ENCODE measurements at places on chromosomes 12 and 14.

- H3K4me3 ChIP-seq: no peak overlapping the region
- no peak overlapping the region for H3K27ac ChIP-seq
- no peaks in the 10 kb centered on the region for H3K36me3 ChIP-seq
These were observed 320.8 kb upstream of the FAR2 start for GRCh38 chr12:28828318-28828717.

DNA sequence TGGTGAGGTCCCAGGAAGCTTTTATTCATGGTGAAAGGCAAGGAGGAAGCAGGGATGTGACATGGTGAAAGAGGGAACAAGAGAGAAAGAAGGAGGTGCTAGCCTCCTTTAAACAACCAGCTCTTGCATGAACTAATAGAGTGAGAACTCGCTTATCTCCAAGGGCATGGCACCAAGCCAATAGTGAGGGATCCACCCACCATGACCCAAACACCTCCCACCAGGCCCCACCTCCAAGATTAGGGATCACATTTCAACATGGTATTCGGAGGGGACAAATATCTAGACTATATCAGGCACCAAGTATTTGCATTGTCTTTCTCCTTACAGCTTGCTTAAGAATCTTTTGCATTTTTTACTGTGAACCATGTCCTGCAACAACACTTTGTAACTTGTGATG lies 91.9 kb upstream of the DHRS4 start:
- H3K27ac ChIP-seq: no peak overlapping the region
- H3K36me3 ChIP-seq: no peaks in the 10 kb centered on the region
- peaks cover 20% of the 10 kb centered on the region for H3K27me3 ChIP-seq
- no peaks in the 10 kb centered on the region for H3K4me1 ChIP-seq
- no peak overlapping the region for H3K4me3 ChIP-seq
- DNase-seq: no peak

GRCh38 chr12:6347367-6348338 lies 5.8 kb upstream of the TNFRSF1A start:
- no peaks in the 10 kb centered on the region for H3K36me3 ChIP-seq
- H3K4me1 ChIP-seq: peaks cover 40% of the 10 kb centered on the region
- no peaks in the 10 kb centered on the region for H3K27me3 ChIP-seq
- no peak overlapping the region for H3K27ac ChIP-seq

- no peak for DNase-seq
- peaks cover 67% of the 10 kb centered on the region for H3K4me1 ChIP-seq
- peaks cover 29% of the 10 kb centered on the region for H3K36me3 ChIP-seq
- H3K27ac ChIP-seq: peak overlapping the region; percentile 59
- no peaks in the 10 kb centered on the region for H3K27me3 ChIP-seq
- H3K4me3 ChIP-seq: no peak overlapping the region
These were observed 455.8 kb downstream of the PCNX1 start for GRCh38 chr14:71362920-71363584.

GRCh38 chr12:132907216-132907615 lies 19.8 kb upstream of the CHFR start:
- DNase-seq: no peak
- H3K4me3 ChIP-seq: peak overlapping the region; percentile 18
- peaks cover 25% of the 10 kb centered on the region for H3K4me1 ChIP-seq
- no peak overlapping the region for H3K27ac ChIP-seq
- peaks cover 30% of the 10 kb centered on the region for H3K36me3 ChIP-seq

GRCh38 chr14:99348816-99349614 lies 77.0 kb upstream of the BCL11B start:
- H3K4me1 ChIP-seq: no peaks in the 10 kb centered on the region
- no peaks in the 10 kb centered on the region for H3K36me3 ChIP-seq
- H3K4me3 ChIP-seq: no peak overlapping the region
- no peak for DNase-seq
- H3K27ac ChIP-seq: peak overlapping the region; percentile 38

- H3K27me3 ChIP-seq: no peaks in the 10 kb centered on the region
- H3K27ac ChIP-seq: no peak overlapping the region
- H3K36me3 ChIP-seq: no peaks in the 10 kb centered on the region
- H3K4me3 ChIP-seq: no peak overlapping the region
- no peak for DNase-seq
These were observed 1248.3 kb upstream of the USP15 start for GRCh38 chr12:61011767-61012423.

GRCh38 chr12:42729535-42729900 lies 140.0 kb upstream of the PRICKLE1 start:
- no peak overlapping the region for H3K27ac ChIP-seq
- H3K4me1 ChIP-seq: no peaks in the 10 kb centered on the region
- H3K4me3 ChIP-seq: no peak overlapping the region
- H3K27me3 ChIP-seq: no peaks in the 10 kb centered on the region

DNA sequence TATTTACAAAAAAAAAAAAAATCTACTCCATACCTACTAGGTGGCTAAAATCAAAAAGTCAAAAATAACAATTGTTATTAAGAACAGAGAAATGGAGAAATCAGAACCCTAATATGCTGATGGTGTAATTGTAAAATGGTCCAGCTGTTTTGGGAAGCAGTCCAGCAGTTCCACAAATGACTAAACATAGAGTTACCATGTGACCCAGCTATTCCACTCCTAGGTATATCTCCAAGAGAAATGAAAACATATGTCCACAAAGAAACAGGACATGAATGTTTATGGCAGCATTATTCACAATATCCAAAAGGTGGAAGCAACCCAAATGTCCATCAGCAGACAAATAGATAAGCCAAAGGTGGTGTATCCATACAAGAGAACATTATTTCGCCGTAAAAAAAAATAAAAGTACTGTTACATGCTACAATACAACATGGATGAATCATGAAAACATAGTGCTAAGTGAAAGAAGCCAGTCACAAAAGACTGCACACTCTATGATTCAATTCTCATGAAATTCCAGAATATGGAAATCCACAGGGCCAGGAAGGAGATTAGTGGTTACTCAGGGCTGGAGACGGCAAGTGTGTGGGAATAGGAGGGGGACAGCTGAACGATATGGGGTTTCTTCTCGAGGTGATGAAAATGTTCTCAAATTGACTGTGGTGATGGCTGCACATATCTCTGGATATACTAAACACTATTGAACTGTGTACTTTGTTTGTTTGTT lies 9.1 kb upstream of the DPF3 start:
- peaks cover 2% of the 10 kb centered on the region for H3K4me1 ChIP-seq
- no peaks in the 10 kb centered on the region for H3K36me3 ChIP-seq
- H3K27ac ChIP-seq: no peak overlapping the region
- no peak for DNase-seq

- no peak overlapping the region for H3K27ac ChIP-seq
- no peaks in the 10 kb centered on the region for H3K4me1 ChIP-seq
- DNase-seq: no peak
- H3K36me3 ChIP-seq: no peaks in the 10 kb centered on the region
- H3K4me3 ChIP-seq: no peak overlapping the region
These were observed 32.0 kb upstream of the FGD4 start for GRCh38 chr12:32367381-32367780.

GRCh38 chr12:108711489-108712164 lies 19.7 kb downstream of the CORO1C start:
- no peaks in the 10 kb centered on the region for H3K27me3 ChIP-seq
- DNase-seq: no peak
- H3K27ac ChIP-seq: no peak overlapping the region
- H3K36me3 ChIP-seq: no peaks in the 10 kb centered on the region

DNA sequence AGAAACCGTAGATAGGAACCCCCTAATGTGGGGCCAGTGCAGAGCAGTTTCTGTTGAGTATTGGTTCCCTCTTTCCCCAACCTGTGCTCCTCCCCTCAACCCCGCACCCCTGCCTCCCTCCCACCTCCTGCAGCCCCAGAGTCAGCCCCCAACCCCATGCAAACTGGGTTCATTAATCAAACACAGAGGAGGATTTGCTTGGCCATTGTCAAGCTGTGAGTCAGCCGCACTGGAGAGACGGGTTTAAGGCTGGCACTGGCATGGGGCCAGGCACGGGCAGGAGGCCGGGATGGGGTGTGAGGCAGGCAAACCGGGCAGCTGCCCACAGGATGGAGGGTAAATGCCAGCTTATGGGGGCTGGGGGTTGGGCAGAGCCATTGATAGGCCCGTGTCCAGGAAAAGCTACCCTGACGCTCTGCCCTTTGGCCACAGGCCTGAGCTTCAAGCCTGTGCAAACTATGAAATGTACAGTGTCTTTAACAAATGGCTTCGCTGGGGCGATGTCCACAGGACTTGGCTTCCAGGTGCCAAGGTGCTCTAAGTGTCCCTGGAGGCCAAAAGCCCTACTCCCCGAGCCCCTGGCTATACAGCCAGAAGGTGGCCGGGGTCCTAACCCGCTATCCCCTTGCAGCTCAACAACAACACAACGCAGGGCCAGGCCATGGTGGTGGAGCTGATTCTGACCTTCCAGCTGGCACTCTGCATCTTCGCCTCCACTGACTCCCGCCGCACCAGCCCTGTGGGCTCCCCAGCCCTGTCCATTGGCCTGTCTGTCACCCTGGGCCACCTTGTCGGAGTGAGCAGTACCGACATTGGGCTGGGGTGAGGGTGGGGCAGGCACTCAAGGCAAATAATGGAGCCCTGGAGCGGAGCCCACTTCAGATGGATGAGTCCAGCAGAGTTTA lies 1.4 kb downstream of the AQP5 start:
- H3K36me3 ChIP-seq: no peaks in the 10 kb centered on the region
- peaks cover 11% of the 10 kb centered on the region for H3K4me1 ChIP-seq
- H3K27ac ChIP-seq: no peak overlapping the region
- peaks cover 73% of the 10 kb centered on the region for H3K27me3 ChIP-seq
- DNase-seq: no peak
- H3K4me3 ChIP-seq: no peak overlapping the region

GRCh38 chr14:38929416-38929815 lies 173.6 kb downstream of the SEC23A start:
- peaks cover 11% of the 10 kb centered on the region for H3K27me3 ChIP-seq
- H3K4me1 ChIP-seq: no peaks in the 10 kb centered on the region
- H3K4me3 ChIP-seq: no peak overlapping the region
- no peak for DNase-seq
- H3K36me3 ChIP-seq: no peaks in the 10 kb centered on the region
- H3K27ac ChIP-seq: no peak overlapping the region

DNA sequence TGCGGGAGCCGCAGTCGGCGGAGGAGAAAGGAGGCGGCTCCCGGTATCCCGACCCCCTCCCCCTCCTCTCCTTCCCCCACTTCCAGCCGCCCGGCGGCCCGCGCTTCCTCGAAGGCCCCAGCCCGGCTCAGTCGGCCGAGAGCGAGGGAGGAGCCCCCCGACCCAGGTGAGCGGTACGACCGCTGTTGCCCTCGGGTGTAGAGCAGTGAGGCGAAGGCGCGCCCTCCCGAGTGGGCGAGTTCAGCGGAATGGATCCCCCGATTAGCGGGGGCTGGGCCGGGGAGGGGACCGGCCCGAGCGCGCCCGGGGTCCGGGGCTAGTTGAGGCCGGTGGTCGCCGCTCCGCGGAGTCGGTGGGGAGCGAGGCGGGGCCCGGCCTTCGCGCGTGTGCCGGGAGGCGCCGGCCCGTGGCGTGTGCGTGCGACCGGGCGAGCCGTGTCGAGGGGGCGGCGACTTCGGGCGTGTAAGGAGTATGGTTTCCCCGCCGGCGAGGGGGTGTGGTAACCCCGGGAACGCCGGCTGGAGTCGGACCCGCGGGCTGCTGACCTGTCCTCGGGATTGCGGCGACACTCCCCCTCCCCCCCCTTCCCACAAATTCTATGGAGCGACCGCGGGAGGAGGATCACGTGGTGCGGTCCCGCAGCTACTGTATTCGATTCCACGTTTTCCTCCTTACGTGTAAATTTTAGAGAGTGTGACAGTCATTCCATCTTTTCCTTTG lies 501 bp downstream of the RIMKLB start:
- H3K4me1 ChIP-seq: peaks cover 23% of the 10 kb centered on the region
- DNase-seq: no peak
- H3K27me3 ChIP-seq: peaks cover 3% of the 10 kb centered on the region
- H3K27ac ChIP-seq: peak overlapping the region; percentile 88

DNA sequence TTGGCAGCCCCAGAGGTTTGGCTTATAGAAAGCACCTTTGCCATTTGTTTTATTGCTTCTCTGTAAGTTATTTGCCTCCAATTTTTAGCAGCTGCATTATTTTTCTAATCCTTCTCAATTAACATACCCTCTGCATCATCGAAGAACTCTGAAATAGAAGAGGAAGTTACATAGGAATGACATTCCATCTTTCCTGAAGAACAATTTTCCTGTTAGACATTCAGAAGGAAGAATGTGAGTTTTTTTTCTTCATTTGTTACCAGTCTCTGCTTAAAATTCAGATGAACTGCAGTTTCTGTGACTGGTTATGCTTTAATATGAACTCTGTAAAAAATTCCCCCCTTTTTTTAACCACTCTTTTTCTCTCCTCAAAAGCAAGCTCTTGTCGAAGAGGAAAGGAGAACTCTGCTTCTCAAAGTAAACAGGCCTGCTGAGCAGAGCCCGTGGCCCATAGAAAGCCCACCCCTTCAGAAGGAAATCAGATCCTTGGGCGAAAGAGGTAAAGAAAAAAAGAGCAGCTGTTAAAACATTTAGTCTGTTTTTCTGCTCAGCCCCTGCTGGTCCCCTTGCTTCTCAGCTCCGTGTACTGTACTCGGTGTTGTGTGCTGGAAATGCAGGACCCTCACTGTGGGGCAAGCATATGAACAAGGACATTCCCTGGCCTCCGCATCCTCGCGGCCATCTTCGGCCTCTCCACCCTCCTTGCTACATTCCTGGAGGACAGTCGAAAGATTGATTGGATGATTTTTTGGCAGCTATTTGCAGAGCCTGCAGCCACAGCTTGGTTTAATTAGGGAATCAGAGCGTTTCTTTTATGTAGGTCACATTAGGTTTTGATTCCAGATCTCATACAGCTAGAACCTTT lies 164.4 kb upstream of the LRIG3 start:
- no peak overlapping the region for H3K4me3 ChIP-seq
- peaks cover 5% of the 10 kb centered on the region for H3K27me3 ChIP-seq
- no peak overlapping the region for H3K27ac ChIP-seq
- no peak for DNase-seq
- H3K36me3 ChIP-seq: no peaks in the 10 kb centered on the region

GRCh38 chr14:21652209-21652808 lies 1.3 kb upstream of the OR4E2 start:
- H3K36me3 ChIP-seq: no peaks in the 10 kb centered on the region
- H3K27ac ChIP-seq: no peak overlapping the region
- H3K27me3 ChIP-seq: peaks cover 26% of the 10 kb centered on the region
- no peak overlapping the region for H3K4me3 ChIP-seq

- no peak for DNase-seq
- peaks cover 4% of the 10 kb centered on the region for H3K27me3 ChIP-seq
- peaks cover 23% of the 10 kb centered on the region for H3K4me1 ChIP-seq
- H3K36me3 ChIP-seq: peaks cover 6% of the 10 kb centered on the region
These were observed 164 bp downstream of the KIF21A start for GRCh38 chr12:39442831-39443080.

- no peak overlapping the region for H3K4me3 ChIP-seq
- no peak overlapping the region for H3K27ac ChIP-seq
- H3K4me1 ChIP-seq: peaks cover 4% of the 10 kb centered on the region
- H3K36me3 ChIP-seq: no peaks in the 10 kb centered on the region
- H3K27me3 ChIP-seq: no peaks in the 10 kb centered on the region
These were observed 58.3 kb downstream of the CALM1 start for GRCh38 chr14:90455100-90455571.

DNA sequence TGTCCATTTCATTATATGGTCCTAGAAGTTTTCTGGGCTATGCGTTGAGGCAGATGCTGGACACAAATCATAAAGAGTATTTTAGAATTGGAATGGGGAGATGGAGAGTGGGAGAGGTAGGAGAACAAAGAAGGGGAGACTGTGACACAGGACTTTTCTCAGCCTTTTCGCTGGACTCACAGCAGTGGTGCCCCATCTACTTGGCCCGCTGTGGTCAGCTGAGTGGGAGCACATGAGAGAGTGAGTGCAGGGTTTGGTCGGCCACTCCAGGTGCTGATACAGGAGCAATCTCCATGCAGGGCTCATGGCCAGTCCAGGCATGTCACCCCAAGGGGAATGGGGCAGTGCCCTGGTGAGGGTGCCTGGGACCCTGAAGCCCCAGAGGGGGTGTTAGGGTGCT lies 109.0 kb downstream of the MYRFL start:
- no peak overlapping the region for H3K27ac ChIP-seq
- no peaks in the 10 kb centered on the region for H3K4me1 ChIP-seq
- H3K4me3 ChIP-seq: no peak overlapping the region
- H3K36me3 ChIP-seq: no peaks in the 10 kb centered on the region
